Caudate nucleus (tissue), 63 donors: ENCODE measurements at places on chromosomes 1 and 21.

- peak; percentile 9 for DNase-seq
Measured at GRCh38 chr21:16775076-16775475, 737.8 kb upstream of the CXADR start.

GRCh38 chr1:67650061-67650460 lies 34.9 kb upstream of the GADD45A start:
- no peak for DNase-seq

GRCh38 chr1:17187051-17187450 lies 17.9 kb upstream of the PADI1 start:
- DNase-seq = no peak

GRCh38 chr1:212368073-212368484 lies 46.6 kb downstream of the PACC1 start:
- DNase-seq = no peak

- no peak for DNase-seq
Measured at GRCh38 chr1:176944606-176945005, 219.9 kb downstream of the ASTN1 start.

GRCh38 chr1:94925561-94926125 lies 1.3 kb downstream of the CNN3 start:
- peak; percentile 15 for DNase-seq

- DNase-seq = no peak
Measured at GRCh38 chr1:58754683-58755467, 29.0 kb downstream of the JUN start.

- no peak for DNase-seq
Measured at GRCh38 chr1:192516776-192517297, 58.7 kb upstream of the RGS1 start.

DNA sequence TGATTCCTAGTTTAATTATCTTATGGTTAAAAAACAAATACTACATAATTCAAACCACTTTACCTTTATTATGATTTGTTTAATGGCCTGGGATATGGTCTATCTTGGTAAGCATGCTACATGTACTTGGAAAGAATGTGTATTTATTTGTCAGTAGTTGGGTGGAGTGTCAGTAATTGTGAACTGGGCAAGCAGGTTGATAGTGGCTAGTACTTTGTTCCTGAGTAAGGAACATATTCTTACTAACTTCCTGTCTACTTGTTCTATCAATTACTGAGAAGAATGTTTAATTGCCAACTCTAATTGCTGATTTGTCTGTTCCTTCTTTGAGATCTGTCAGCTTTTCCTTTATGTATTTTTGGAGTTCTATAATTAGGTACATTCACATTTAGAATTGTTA lies 49.2 kb upstream of the ABCG1 start:
- no peak for DNase-seq

GRCh38 chr1:87044840-87045239 lies 130.4 kb downstream of the HS2ST1 start:
- no peak for DNase-seq

- DNase-seq = no peak
Measured at GRCh38 chr1:21048462-21048861, 128.2 kb downstream of the EIF4G3 start.

- no peak for DNase-seq
Measured at GRCh38 chr1:92902406-92902744, 58.9 kb downstream of the DIPK1A start.

GRCh38 chr1:180533266-180533987 lies 25.3 kb upstream of the OVAAL start:
- peak; percentile 22 for DNase-seq

- DNase-seq = no peak
Measured at GRCh38 chr1:58979086-58979485, 195.2 kb upstream of the JUN start.

- no peak for DNase-seq
Measured at GRCh38 chr21:34336245-34336644, 27.6 kb upstream of the KCNE2 start.

GRCh38 chr1:171087896-171088295 lies 2.8 kb upstream of the FMO3 start:
- no peak for DNase-seq

DNA sequence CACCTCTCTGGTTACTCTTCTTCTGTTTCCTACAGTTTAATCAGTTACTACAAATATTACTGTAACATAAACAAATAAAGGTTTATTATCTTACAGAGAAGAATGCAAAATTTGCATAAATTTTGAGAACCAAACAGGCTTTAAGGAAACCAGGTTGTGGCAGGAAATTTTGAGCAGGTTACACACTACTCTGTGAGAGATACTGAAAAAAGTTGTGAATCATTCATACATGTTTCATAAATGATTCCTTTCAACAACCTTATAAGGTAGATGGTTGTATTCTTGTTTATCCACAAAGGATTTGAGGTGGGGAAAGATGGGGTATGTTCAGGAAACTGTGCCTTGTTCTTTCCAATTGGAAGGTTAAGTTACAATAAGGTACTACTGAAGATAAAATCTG lies 58.6 kb downstream of the MAST2 start:
- no peak for DNase-seq

DNA sequence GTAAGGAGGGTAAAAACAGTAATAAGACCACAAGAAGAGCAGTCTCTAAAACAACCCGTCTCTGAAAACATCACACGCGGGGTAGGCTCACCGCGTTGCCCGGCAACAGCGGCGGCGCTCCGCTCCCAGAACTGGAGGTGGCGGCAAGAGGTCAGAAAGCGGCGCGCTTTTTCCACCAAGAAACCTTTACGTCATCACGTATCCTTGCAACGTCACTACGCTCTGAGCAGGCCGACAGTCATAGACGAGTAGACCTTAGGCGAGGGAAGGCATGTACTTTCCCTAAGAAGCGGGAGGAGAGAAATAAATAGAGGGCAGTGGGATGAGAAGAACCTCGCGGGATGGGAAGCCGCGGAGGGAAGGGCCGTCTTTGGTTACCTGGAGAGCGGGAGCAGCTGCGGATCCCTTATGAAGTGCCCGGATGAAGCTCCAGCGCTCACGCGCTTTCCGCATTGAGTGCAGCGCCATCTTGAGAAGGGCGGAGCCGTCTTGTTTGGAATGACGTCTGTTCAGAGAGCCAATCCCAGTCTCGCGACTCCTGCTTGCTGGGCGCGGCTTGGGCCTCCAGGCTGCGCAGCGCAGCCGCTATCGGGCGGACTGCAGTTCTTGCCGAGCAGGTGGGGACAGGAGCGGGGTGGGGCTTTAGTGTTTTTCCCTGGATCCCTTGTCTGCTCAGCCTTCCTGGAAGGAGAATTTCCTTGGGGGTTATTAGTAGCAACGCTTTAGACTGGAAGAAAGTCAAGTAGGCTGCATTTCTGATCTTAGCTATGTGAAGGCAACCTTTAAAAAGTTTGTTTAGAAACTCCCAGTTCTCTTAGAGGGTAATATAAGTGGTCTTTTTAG lies at the start of gene WARS2:
WARS2 (minus strand) TSS at position 477 of the 843 bp plus-strand sequence; CDS start at position 468, 9 bp downstream.
- peak; percentile 90 for DNase-seq

- no peak for DNase-seq
Measured at GRCh38 chr1:82179131-82179530, 378.4 kb downstream of the ADGRL2 start.

DNA sequence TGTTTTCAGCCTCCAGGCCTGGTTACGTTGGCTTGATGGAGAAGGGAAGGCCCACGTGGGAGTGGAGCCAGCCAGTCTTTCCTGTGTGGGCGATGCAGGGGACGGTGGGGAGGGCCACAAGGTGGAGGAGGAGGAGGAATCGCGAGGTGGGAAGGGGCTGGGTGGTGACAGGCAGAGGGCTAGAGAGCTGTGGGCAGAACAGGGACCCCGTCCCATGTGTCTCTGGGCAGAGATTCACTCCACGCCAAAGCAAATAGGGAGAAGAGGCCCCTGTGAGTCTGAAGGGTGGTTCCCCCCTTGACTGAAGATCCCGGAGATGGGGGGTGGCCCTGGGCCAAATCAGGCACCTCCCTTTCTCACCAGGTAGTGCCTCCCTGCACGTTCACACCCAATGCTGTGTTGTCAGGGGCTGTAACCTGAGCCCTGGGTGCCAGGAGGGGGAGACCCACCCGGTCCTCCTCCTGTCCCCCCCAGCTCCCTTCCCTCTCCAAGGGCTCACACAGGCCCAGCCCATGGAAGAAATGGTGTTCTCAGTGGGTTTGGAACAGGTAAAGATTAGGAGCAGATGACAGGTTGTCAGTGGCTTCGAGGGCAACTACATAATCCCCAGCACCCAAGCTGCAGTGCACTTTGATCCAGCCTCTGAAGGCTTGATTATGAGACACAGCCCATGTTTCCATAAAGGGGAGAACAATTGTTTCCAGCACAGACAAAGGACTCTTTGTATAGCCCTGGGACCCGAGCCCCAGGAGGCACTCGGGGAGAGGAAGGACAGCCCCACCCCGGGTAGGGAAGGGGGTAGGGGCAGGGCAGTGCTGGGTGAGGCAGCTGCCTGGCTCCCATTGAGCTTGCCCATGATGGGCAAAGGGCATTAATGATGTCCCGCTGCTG lies 37.7 kb upstream of the GPR37L1 start:
- peak; percentile 41 for DNase-seq

DNA sequence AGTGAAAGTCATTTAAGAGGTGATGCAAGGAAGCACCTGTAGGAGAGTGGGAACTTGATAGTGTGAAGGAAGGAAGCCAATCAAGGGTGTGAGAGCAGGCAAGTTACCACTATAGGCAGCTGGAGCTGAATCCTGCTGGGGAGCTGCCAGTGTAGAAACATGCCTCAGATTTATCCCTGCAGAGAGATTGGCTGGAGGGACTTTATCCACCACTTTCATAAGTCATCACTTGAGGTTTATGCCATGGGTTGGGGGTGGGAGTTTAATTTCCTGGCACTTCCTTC lies 443.6 kb downstream of the PLPP3 start:
- no peak for DNase-seq

GRCh38 chr1:157691285-157691920 lies 9.2 kb downstream of the FCRL3 start:
- no peak for DNase-seq

DNA sequence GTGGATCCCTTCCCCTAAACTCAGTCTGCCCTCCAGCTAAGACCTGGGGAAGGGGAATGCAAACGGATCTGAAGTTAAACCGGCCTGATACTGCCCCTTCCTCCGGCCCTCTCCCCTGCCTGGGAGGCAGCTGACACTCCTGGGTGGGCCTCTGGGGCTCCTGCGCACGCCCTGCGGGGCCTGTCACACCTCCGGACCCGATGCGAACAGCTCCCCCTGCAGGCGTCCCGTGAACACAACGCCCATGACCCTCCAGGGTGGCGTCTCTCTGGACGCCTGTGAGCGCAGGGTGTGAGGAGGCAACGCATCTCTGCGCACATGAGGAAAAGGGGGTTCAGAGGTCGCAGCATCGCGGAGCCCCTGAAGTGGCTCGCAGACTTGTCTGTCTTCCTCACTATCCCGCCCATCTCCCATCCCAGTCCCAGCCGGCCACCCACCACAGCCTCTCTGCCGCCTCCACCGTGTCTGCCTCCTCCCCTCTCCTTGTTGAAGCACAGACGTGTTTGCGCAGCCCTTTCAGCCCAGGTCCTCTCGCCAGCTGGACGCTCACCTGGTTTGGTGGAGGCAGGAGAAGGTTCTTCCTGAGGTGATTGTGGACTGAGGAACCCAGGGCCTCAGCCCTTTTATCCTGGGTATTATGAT lies 421 bp upstream of the LCE3A start:
- DNase-seq = no peak

GRCh38 chr1:8355439-8356255 lies 37.7 kb downstream of the SLC45A1 start:
- no peak for DNase-seq

- no peak for DNase-seq
Measured at GRCh38 chr1:65175171-65176055, 27.4 kb downstream of the AK4 start.

DNA sequence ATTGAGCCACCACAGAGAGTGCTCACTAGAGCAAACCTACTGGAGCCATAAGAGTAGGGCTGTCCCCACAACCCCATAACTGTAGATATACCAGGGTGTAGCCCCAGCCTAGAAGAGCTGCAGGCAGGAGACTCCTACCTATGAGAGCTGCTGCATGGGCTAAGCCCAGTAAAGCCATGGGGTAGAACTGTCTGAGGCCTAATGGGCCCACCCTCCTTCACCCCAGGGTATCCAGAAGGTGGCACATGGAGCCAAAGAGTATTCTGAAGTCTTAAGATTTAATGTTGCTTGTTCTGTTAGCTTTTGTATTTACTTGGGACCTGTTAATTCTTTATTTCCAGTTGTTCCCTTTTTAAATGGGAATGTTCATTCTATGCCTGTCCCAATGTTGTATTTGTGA lies 1193.7 kb upstream of the ADGRL2 start:
- DNase-seq = no peak

GRCh38 chr1:58156124-58156468 lies 390.4 kb downstream of the OMA1 start:
- no peak for DNase-seq

DNA sequence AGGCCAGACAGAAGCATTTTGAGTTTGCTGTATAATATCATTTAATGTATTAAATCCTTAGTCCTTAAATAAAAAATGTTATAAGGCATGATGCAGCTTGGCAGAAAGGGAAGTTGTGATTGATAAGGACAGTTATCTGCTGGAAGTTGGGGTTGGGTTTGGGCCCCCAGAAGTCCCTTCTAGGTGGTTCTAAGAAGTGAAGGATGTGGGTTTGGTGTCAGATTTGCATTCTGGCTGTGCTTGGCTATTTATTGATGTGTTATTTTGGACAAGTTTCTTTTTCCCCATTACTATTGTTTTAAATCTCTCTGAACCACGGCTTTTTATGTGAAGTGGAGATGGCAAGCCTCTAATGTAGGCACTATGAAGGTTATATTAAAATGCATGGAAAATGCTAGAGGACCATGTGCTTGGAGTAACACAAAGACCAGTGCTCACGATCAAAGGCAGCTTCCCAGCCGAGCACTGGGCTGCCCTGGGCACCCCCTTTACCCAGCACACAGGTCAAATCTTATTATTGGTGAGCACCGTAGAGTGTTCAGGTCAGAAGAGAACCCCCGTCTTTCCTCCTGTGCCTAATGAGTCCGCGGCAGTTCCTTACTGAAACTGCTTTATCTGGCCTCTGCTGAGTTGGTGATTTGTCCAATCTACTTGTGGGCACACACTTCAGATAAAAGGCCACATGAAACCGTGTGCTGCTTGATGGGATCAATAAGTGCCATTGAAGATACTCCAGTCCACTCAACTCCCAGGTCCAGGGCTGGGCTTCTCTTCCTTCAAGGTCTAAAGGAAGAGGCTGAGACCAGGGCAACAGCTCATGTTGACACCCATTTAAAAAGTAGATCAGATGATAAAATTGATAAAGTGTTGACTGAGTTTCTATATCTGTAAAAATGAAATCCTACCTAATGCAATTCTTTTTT lies 212.0 kb downstream of the PRDM2 start:
- DNase-seq = no peak
